ENCODE measurements at places on chromosomes 3 and 15. TPM values are rescaled to one million over a fixed set of nuclear protein-coding genes. Genes with fewer than 3 reads are reported as not detected.

DNA sequence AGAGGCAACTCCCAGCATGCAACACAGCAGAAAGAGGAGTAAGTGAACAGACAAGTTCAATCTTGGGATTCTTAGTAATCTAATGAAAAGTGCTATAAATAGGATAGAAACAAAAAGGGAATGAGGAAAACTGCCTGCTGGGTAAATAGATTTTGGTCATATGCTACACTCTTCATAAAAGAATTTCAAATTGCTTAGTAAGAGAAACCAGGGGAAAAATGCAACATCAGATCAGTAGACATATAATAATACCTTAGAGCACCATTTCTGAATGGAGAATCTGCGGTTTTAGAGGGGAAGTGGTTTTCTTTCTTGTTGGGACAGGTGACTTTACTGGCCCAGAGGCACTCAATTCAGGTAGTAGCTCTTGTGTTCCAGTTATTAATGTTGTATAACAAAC is 13.4 kb upstream of the TBC1D5 start:
- DNase-seq = no peak

DNA sequence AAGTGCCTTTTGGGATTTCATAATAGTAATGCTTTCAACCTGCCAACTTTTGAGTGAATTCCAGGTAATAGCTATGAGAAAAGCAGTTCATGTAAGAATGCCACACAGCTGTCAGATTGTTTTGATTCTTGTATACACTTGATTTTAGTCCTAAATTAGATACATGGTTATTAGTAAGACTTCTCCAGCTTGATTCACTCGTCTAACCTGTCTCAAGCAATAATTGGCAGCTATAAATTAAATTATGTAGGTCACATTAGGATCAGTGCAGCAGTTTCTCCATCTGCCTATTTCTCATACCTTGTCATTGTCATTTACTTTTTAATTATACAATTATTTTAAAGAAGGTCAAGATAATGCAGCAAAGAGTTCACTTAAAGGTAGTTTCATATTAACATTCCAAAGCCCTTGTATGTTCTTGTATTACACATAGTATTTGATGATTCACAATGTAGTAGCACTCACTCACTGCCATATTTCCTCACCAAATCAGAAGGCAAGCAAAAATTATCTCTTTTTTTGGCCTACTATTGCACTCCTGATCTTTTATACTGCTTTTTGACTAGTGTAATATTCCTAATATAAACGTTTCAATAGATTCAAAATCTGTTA is 10.9 kb upstream of the CRYBG3 start:
- DNase-seq = peak; percentile 20

DNA sequence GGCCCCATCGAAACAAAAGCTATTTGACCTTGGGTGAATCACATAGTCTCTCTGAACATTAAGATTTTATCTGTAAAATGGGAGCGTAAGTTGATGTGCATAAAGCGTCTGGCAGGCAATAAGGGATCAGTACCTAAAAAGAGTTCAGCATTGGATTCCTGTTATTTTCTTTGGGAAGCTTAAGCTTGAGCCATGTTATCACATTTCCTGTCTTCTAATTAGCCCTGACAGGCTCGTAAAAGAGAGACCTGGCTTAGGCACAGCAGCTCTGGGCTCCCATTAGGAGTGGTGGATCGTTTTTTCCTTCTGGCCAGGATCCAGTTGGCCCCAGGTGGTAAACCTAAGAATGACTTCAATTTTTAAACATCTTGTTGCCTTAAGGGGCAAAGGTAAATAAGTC is 26.0 kb upstream of the CA12 start:
- no peak for DNase-seq

DNA sequence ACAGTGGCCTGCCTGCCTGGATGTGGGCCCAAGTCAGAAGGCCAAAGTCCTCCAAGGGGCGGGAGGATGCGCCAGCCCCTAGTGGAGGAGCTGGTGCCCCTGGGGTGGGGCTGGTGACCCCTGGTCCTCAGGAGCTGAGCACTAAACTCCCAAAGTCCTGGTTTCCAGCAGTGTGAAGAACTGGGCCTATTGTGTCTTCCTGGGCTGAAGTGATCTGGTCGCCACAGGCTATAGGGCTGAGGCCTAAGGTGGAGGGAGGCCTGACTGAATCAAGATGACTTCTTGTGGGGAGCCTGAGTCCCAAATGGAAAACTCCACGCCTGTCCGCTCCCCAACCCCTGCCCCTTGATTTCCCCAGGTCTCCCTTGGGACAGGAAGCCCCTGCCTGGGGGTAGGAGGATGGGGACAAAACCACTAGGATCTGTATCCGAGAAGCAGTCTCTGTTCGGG is 753 bp upstream of the FES start:
- DNase-seq = no peak

The WDR72 gene
- total RNA-seq = not detected

The KIF9 gene
- 9.5 TPM for total RNA-seq

Measured in MCF 10A (cell line).